Stimulated activated CD8-positive, alpha-beta memory T cell treated with anti-CD3 and anti-CD28 coated beads, Interleukin-7, amount 100 ng/mL, for 48 hours (primary cell): ENCODE measurements at places on chromosomes 11 and 22.
A peak's percentile ranks its signal among the peaks of the same experiment; 100 is the strongest.

GRCh38 chr22:23243006-23243573 is 62.8 kb downstream of the BCR start:
- peak; percentile 74 for DNase-seq

GRCh38 chr11:134386945-134387344 is 25.1 kb downstream of the B3GAT1 start:
- no peak for DNase-seq

- no peak for DNase-seq
Measured at GRCh38 chr22:38205261-38206128, 3.7 kb downstream of the MAFF start.

- no peak for DNase-seq
Measured at GRCh38 chr22:46214149-46214548, 35.9 kb downstream of the CDPF1 start.

- no peak for DNase-seq
Measured at GRCh38 chr11:8256271-8257002, 7.2 kb downstream of the LMO1 start.

GRCh38 chr22:47776329-47776728 is 1013.9 kb downstream of the TBC1D22A start:
- no peak for DNase-seq

- DNase-seq = no peak
Measured at GRCh38 chr11:132046288-132046865, 676.0 kb downstream of the NTM start.

DNA sequence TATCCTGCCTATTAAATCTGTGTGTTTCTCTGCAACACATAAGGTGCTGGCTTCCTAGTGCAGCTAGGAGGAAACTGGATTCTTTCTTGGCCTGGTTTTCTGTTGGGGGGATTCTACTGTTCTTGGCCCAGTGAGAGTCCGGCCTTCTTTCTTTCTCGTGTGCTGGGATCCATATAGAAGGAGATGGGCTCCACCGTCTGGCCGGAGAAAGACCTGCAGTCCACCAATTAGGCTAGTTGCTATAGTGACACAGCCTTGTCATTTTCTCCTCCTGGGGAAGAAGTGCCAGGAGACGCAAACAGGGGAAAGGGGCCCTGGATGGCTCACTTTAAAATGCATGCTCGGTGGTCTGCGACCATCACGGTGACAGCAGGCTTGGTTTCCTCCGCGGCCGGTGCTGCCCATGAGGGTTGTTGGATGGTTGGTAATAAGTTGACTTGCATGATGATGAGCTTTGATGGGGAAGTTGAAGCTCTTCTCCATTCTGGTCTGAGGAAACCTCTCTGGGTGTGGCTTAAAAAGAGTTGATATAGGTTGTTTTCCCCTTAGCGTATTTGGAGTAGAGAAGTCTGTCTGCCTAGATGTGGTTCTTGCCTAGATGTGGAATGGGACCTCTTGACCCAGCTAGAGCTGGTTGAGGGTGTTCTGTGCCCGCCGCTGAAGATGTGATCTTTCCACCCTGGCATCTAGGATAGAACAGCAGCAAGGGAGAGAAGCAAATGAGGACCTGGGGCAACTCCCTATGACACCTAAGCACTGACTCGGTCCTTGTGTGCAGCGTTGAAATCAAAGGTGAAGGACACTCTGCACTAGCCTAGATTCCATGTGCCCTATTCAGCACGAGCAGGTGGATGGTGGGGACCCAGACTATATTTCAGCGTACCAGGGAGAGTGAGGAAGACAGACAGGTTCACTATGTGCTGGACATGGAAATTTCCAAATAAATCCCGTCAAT is 1335.0 kb downstream of the BRD1 start:
- DNase-seq = no peak
